ENCODE measurements at places on chromosomes 3 and 15. TPM values are rescaled to one million over a fixed set of nuclear protein-coding genes. Genes with fewer than 3 reads are reported as not detected.

FBXO40 gene
- not detected for total RNA-seq

RBMS3 gene
- 4.9 TPM for total RNA-seq

GUCA1C gene
- not detected for total RNA-seq

ZIC1 gene
- total RNA-seq: 1.2 TPM

BNIP2 gene
- total RNA-seq: 106 TPM

ST3GAL6 gene
- total RNA-seq: 10.8 TPM

SPINK8 gene
- total RNA-seq: not detected

PIF1 gene
- 6.5 TPM for total RNA-seq

PLA2G4E gene
- total RNA-seq: 0.27 TPM

SERPINI2 gene
- total RNA-seq: not detected

RTP3 gene
- total RNA-seq: not detected

GOLGA6L7 gene
- not detected for total RNA-seq

ZNF445 gene
- 2.0 TPM for total RNA-seq

DUOX1 gene
- total RNA-seq: 14.2 TPM
